SK-MEL-5 (cell line): ENCODE measurements at places on chromosomes 6 and 20. TPM values are rescaled to one million over a fixed set of nuclear protein-coding genes. Genes with fewer than 3 reads are reported as not detected.

The ADGRB3 gene
- 3.6 and 3.8 TPM in 2 replicates for total RNA-seq

The PPP1R3G gene
- 0.03 and 0.16 TPM in 2 replicates for total RNA-seq

- no peak for DNase-seq
These were observed 10.0 kb upstream of the LATS1 start for GRCh38 chr6:149727793-149728498.

- no peak for DNase-seq
These were observed 53.2 kb downstream of the SOBP start for GRCh38 chr6:107543088-107543487.

DNA sequence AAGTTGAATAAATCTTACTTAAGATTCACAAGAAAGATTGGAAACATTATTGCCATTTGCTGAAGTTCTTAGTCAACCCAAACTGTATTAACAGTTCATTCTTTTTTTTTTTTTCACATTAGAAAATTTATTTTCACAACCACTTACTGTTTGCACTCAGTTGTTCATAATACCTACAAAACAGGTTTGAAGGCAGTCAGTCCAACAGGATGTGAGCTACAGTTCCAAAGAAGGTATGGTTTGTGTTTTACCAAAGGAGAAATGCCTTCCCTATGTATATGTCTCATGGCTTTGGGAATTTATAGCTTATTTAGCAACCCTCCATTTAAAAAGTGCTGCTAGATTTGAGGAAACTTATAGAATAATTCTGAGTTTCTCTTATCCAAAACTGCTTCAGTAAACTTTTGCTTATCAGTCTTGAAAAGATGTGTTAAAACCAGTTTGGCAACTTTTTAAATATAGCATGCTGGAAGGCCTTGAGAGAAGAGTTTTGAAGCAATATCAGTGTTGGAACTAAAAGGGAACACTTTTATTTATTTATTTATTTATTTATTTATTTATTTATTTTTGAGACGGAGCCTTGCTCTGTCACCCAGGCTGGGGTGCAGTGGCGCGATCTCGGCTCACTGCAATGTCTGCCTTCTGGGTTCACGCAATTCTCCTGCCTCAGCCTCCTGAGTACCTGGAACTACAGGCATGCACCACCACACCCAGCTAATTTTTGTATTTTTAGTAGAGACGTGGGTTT is 46.8 kb upstream of the RREB1 start:
- DNase-seq: no peak

The GTSF1L gene
- total RNA-seq: not detected in 2 replicates

The SRMS gene
- total RNA-seq: not detected in 2 replicates

DNA sequence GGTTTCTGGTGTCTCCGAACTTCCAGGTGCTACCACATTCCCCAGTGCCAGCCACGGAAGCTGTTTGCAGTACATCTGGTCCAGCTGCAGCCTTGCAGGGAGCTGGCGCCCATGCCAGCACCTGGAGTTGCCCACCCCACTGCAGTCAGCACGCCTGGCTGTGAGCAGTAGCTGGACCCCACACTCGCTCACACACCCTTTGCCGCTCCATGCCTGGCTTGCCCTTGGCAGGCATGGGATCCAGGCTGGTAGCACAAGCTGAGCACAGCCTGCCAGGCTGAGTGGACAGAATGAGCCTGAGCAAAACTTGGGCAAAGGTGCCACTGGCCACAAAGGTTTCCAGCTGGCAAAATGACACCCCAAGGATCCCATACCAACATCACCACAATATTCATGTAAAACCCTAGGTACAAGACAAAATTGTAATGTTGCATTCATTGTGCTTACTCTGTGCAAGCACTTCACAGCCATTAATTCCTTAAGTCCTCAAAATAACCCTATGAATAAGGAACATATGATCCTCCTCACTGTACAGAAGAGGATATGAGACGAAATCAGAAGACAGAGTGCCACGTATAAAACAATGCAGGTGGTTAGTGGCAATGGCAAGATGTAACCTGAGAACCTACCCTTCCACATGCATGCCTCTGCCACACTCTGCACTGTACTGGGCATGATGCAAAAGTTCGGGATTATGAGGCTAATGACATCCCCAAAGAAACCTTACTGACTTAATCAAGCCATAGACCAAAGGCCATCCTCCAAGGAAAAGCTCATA is 18.3 kb downstream of the KIF16B start:
- DNase-seq: no peak

- DNase-seq: no peak
These were observed 116.6 kb downstream of the JARID2 start for GRCh38 chr6:15362274-15363160.

GRCh38 chr6:73699676-73700459 is 3.9 kb downstream of the CD109 start:
- DNase-seq: no peak

The OR2B6 gene
- total RNA-seq: not detected in 2 replicates

The ELOVL4 gene
- total RNA-seq: 4.3 and 4.7 TPM in 2 replicates

The SLC12A5 gene
- 0.74 and 1.5 TPM in 2 replicates for total RNA-seq

GRCh38 chr6:2353412-2354137 is 108.2 kb upstream of the GMDS start:
- DNase-seq: peak; percentile 86

DNA sequence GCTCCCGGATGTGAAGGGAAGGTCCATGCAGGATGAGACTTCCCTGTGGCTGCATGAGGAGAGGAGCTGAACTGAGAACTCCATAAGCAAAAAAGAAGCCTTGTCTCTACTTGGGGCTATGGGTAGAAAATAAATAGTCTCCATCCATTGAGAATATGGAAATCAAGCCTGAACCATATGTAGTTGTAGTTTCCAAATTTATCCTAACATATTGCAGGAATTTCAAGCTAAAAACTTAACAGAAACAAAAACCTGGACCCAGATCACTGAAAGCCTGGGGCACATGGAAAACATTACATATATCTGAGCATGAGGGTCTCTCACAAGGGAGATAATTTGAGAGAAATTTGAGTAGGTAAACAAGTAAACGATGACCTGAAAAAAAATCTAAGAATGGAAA is 94.9 kb upstream of the C6orf118 start:
- no peak for DNase-seq

The LTB gene
- total RNA-seq: not detected in 2 replicates

GRCh38 chr6:83917001-83917400 is 57.5 kb downstream of the CYB5R4 start:
- DNase-seq: no peak

- DNase-seq: no peak
These were observed 459.4 kb upstream of the JARID2 start for GRCh38 chr6:14786455-14786854.

- peak; percentile 10 for DNase-seq
These were observed 91.2 kb downstream of the LCA5 start for GRCh38 chr6:79446006-79446405.

GRCh38 chr6:168345896-168346754 is 26.5 kb upstream of the DACT2 start:
- no peak for DNase-seq

DNA sequence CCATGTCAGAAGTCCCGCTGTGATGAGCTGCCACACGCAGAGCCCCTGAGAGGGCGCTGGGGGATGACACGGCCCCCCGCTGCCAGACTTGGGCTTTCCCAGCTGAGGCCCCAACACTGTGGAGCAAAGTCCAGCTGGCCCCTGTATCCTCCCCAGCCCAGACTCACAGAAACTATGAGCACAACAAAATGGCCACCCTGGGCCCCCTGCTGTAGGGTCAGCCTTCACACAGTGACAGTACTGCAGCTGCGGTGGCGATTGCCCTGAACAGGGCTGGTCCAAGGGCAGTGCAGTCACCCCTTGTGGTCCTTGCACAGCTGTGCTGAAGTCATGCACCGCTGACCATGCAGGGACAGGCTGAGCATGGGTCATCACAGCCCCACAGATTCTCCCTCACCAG is 78.2 kb upstream of the CST7 start:
- DNase-seq: no peak

DNA sequence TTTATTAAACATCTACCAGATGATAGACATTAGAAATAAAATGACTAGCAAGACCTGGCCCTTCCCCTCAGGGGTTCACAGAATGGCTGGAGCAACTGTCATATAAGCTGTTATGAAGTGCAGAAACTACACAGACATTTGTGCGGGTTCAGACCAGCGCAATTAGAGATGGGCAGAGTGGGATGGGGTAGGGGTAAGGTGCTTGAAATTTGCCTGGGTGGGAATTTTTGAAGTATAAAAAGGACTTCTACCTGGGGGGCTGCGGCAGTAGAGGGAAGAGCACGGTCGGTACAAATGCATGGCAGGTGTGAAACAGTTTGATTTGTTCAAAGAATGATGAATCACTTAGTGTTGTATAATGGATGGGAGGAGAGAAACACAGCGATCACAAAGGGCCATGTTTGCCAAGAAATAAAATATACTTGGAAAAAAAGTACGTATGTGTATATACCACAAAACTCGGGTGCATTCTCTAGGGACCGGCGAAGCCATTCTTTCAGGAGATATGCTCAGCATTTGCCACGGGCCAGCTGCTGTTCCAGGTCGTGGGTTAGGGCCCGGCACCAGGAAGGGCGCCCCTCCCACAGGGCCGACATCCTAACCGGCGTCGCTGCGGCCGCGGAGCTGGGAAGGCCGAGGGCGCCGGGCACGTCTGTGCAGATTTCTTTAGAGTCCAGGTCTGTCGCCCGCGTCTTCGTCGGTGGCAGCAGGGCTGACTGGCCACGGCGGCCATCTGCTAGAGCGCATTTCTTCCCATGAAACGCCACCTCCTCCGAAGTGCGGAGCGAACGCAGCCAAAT is 809 bp upstream of the NOL7 start:
- peak; percentile 53 for DNase-seq

The CTCFL gene
- total RNA-seq: 0.42 and 0.51 TPM in 2 replicates

- no peak for DNase-seq
These were observed 127.4 kb upstream of the MAP3K7 start for GRCh38 chr6:90714319-90714718.

DNA sequence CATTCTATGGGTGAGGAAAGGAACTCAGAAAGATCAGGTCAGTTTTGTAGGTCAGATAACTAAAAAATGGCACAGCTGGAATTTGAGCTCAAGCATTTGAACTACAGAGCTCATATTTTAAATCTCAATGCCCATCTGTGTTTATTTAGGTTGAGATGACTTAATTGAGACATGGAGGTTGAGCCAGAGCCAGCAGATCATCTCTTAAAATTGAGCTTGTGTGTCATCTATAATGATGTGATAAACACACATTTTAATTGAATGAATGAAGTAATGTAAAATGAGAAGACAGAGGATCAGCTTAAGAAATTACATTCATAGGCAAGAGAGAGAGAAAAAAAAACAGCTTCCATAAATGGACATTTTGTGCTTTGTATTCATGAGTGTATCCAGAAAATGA is 3.7 kb downstream of the MANEA start:
- DNase-seq: no peak
